ENCODE measurements at places on chromosomes 16 and 17.
A peak's percentile ranks its signal among the peaks of the same experiment; 100 is the strongest.

DNA sequence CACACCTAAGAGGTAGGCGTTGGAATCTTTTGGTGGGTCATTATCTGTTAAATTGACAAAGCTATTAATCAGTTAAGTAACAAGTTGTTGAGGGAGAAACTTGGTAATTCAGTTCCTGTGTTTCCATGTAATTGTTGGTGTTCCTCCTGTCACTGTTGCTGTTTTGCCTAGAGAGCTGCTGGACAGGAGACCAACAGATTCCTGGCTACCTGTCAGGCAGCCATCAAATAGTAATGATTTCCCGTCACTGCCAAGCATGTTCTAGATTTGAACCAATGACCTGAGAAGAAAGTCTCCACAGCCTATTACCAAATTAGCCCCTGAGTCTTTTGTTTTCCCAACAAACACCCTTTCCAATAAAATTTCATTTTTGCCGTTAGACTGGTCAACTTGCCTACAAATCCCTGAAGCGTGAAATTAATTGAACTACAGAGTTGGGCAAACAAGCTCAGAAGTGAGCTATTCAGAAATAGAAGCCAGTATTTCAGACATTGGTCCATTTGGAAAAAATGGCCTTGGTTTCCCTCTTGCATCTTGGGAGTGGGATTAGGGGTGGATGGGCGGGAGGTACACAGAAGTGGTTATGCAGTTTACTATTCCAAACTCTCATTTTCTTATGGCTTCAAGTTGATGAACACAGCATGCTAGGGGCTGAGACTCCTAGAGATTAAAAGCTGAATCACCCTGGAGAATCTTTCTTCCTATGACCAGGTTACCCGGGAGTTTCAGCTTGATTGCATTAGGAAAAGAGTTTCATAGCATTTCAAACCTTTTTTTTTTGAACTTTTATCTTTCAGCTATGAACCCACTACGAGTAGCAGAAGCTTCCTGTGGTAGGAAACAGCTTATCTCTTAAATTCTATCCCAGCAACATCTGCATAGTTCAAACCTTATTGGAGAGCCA lies 262.8 kb upstream of the MAF start:
- DNase-seq, result no peak

DNA sequence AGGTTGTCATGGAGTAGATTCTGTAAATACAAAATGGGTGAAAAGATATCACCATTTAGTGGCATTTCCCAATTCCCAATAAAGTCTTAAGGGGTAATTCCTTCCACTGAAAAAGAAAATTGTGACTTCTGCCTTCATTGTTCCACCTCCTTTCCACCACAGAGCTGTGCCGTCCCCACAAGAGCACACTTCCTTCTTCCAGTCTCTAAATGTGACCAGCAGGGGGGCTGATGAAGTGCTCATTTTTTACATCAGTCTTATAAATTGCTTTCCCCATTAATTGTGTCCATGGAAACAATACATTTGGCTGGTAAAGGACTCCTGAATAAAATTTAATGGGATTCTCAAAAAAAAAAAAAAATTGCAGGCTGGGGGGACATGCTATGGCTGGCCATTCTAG lies 260.8 kb upstream of the PSMD7 start:
- peak; percentile 50 for DNase-seq

GRCh38 chr17:5527601-5528250 lies 41.4 kb downstream of the MIS12 start:
- DNase-seq, result no peak

DNA sequence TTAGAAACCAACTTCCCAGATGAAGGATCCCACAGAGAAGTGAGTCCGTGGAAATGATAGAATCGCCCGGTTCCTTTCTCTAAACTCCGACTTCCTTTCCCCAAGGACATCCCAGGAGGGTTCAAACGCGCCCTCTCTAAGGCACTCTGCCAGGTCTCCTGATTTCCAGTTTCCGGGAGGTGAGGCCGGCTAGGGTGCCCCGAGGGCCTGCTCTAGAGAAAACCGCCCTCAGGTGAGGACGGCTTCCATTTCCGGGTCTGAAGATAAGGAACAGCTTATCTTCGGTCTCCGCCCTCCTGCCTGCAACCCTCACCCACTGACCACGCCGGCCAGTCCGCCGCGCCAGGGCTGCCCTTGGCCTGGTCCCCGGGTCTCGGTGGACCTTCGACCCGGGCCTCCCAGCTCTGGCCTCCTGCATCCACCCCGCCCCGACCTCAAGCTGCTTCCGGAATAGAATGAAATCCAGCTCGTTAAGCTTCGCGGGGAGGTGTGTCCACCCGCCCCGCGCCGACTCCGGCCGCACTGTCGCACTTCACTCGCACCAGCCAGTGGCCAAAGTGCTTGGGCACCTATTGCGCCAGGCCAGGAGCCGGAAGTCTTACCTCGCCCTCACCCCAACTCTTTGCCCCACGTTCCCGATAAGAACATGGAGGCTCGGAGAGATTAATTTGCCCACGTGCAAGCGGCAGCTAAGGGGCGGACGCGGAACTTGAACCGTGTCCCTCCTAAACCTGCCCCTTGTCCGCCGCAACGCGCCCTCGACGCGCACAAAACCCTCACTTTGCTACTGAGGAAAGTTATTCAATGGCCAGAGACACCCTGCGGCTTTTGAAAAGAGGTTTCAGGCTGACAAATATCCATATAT lies 836 bp upstream of the MMP15 start:
- peak; percentile 22 for DNase-seq

GRCh38 chr16:88351491-88352101 lies 31.2 kb upstream of the ZNF469 start:
- DNase-seq, result no peak

- DNase-seq, result peak; percentile 84
These were observed 1.1 kb downstream of the CD300H start for GRCh38 chr17:74566132-74566753.

DNA sequence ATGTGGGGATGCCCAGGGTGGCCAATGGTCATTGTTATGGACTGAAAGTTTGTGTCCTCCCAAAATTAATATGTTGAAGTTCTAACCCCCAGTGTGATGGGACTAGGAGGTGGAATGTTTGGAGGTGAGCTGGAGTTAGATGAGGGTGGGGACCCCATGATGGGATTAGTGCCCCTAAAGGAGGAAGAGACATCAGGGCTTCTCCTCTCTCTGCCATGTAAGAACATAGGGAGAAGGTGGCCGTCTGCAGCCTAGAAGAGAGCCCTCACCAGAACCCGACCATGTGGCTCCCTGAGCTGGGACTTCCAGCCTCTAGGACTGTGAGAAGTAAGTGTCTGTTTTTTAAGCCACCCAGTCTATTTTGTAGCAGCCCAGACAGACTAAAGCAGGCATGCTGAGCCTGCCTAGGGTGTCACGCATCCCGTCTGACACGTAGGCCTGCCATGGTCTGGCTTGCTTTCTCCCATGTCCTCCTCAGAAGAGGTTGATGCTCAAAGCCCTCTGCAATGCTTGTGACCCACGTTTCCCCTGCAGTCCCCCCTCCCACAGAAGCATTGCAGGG lies 4.0 kb upstream of the PRPSAP1 start:
- no peak for DNase-seq

DNA sequence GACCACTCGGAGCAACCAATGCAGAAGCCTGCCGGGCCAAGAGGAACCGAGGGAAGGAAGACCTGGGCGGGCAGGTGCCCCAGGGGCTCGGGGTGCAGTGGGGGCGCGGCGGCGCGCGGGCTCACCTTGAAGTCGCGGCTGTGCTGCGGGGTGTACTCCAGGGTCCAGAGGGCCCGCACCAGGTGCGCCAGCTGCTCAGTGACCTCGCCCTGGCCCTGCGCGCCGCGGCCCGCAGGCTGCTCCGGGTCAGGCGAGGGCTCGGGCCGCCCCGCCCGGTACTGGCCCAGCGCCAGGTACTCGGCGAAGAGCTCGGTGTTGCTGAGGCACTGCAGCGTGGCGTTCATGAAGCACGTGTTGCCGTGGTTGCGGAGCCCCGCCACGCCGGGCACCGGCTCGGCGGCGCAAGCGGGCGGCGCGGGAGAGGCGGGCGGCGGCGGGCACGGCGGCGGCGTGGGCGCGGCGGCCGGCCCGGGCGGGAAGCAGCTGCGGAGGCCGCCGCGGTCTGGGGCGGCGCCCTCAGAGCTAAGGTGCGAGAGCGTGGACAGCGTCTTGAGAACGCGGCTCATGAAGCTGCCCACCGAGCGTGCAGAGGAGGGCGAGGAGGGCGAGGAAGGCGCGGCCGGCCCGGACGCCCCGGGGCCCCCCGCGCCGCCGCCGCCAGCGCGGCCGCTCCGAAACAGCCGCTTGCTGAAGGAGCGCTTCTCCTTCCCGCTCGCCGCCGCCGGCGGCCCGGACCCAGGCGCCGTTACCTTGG lies 562 bp downstream of the USP31 start:
- peak; percentile 79 for DNase-seq

- DNase-seq, result no peak
These were observed 6.9 kb downstream of the KRT24 start for GRCh38 chr17:40696651-40697072.

DNA sequence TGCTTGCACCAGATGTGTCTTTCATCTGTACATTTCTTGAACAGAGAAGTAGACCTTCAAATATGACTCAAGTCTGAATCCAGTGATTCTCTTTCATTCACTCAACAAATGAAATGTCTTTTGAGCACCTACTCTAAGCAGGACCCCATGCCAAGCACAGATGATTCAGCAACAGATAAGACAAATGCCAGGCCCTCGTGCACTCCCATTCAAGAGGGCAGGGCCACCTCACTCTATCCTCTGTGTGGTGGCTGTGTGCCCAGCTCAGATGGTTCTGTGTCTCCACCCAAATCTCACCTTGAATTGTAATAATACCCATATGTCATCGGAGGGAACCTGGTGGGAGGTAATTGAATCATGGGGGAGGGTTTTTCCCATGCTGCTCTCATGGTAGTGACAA lies 74.1 kb upstream of the NKD1 start:
- no peak for DNase-seq

DNA sequence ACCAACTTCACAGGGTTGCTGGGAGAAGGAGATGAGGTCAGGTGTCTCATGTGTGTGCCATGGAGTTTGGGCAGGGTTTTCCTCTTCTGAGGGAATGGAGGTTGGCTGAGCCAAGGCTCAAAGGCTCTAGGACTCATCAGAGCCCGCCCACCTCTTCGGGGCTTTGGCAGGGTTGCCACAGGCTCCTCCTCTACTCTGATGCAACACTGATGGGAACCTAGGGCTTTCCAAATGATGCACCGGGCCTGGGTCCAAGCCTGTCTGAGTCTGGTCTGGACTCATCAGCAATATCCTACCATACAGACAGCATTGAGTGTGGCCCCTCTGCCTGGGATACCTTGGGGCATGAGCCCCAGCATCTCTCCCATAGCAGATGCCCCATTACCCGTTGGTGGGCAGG lies 59.5 kb upstream of the LHX1 start:
- DNase-seq, result no peak

DNA sequence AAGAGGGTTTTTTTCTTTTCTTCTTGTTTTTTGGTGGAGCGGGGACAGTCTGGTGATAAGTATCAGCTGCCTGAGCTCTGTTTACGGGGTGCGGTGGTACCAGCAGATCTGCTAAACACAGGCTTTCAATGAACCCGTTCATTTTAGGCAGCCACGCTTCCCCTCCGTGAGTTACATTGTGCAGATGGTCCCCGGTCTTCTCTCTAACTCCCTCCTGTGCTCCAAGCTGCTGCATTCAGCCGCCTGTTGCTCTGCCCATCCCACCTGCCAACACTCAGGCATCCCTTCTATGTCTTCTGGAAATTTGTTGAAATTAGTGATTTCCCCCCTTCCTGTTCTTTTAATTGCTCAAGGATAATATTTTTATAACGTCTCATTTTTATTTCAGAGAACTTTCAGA lies 82.1 kb upstream of the ELAC2 start:
- DNase-seq, result no peak

DNA sequence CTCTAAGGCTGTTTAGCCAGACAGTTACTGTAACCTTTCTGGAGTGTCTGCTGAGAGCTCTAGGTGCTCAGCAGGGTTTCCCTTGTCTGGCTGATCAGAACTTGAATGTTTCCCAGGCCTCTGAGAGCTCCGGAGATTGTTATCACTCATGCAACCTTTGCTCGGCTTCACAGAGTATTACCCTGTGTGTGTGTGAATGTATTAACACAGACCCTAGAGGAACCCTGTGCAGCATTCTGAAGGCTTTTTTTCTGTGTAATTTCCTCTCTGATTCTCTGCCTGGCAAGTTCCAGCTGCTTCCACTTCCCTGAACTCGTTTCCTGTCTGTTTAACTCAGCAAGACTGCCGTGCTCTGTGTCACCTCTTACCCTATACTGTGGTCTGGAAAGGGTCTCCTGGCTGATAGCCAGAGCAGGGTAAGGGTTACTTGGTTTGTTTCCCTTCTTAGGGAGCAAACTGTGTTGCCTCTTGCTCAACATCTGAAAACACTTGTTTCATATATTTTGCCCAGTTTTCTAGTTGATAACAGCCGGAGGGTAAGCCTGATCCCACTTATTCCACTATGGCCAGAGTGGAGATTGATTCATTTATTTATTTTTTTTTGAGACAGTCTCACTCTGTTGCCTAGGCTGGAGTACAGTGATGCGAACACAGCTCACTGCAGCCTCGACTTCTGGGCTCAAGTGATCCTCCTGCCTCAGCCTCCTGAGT lies 21.7 kb downstream of the PRMT7 start:
- DNase-seq, result no peak

- DNase-seq, result no peak
These were observed 88.5 kb downstream of the CLEC16A start for GRCh38 chr16:11032922-11033291.

DNA sequence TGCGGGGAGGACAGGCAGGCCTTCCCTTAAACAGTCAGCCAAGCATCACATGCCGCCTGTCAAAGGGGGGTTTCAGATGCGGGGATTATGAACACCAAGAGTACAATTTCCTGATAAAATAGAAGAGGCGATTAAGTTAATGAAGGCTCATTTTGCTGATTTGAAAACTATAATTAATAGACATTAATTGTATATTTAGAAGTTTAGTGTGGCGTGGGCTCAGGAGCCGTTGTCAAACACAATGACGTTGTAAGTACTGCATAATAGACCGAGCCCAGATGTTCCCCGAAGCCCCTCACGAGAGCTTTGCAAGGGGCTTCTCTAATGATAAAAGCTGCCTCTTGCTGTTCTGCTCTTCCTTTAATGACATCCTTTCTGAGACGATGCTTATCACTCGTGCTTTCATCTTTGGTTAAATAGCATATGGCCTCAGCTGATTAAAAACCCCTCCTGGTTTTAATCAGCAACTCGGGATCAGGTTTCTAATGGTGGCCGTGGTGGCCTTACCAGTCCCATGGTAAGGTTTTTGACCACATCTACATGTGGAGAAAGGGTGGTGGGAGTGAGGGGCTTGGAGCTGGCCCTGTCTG lies 28.2 kb downstream of the SNX20 start:
- DNase-seq, result no peak

All from D341Med (cell line).